Aorta (tissue), 5 donors: ENCODE measurements at places on chromosomes 6 and 20. TPM values are rescaled to one million over a fixed set of nuclear protein-coding genes. Genes with fewer than 3 reads are reported as not detected.

The FRK gene
- 9.3 TPM for total RNA-seq

- no peak for DNase-seq
Observed at GRCh38 chr6:81606965-81607381, 145.5 kb downstream of the TENT5A start.

- DNase-seq: no peak
Observed at GRCh38 chr6:124524491-124525200, 437.6 kb upstream of the RNF217 start.

- no peak for DNase-seq
Observed at GRCh38 chr6:125310994-125311649, 9.4 kb upstream of the HDDC2 start.

- peak; percentile 54 for DNase-seq
Observed at GRCh38 chr6:53484476-53485280, 60.2 kb downstream of the GCLC start.

GRCh38 chr20:38345643-38346042 is 639 bp upstream of the LBP start:
- DNase-seq: no peak

The RFX6 gene
- not detected for total RNA-seq

DNA sequence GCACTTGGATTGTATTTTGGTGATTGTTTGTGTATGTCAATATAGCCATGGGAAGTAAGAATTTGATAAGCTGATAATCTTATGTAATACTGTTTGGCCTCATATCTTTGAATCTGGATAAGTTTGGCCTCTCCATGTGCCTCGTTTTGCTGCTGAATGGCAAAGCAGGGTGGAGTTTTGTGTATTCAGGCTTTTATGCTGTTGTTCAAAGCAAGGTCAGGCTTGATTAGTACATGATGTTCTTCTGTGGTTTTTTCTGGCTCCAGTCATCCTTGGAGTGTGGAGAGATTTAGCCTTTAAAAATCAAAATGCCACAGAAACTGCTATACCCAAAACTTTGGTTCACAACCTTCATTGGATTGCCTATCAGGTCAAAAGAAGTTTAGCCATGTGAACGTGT is 728.9 kb upstream of the GJE1 start:
- no peak for DNase-seq

DNA sequence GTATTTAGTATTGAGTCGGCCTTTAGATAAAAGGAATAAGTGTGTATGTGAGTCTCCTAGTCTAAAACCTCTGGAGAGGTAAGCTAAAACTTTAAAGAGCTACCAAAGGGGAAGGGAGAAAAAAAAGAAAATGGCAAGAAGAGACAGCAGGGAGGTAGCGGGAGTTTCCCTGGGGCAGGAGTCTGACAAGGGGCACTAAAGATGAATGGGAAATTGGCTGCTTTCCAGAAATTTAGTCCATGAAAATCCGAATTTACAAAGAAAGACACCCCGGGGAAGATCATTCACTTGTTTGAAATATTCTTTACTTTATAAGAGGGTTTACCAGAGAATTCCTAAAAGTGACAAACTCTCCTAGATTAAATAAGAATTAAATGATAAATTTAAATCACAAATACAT is 19.3 kb downstream of the RMND1 start:
- no peak for DNase-seq

DNA sequence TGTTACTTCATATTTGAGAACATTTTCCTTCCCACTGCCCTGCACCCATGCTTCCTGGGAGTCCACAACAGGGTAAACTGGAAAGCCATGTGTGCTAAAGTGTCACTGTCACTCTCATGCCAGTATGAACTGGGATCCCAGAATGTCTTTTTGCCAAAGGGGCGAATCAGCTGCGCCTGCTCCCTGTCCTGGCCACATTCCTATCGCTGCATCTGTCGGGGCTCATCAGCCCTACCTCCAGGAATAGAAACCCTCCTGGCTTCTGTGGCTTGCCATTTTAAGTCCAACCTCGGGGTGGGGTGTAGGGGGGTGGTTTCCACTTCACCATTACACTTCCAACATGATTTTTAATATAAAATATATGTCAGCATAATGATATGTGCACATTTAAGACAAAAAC is 933 bp downstream of the KLHL31 start:
- no peak for DNase-seq

DNA sequence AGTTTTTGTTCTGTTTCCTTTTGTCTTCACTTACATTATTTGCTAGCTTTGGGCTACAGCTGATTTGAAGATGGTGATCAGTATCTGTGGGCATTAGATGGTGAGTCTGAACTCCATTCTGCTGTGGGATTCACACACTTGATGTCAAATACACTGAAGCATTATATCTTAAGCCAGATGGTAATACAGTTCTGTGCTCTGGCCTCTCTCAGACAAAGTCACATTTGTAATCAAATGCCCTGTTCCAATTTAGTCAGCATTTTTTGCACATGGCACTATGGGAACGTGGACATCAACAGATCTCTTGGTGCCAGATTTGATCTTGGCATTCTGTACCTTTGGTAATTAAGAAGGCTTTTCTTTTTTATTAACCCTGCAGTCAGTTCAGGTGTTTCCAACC is 56.0 kb downstream of the SASH1 start:
- DNase-seq: no peak

GRCh38 chr20:23889775-23890187 is 10.2 kb upstream of the CST5 start:
- DNase-seq: no peak

The SLC17A1 gene
- not detected for total RNA-seq

DNA sequence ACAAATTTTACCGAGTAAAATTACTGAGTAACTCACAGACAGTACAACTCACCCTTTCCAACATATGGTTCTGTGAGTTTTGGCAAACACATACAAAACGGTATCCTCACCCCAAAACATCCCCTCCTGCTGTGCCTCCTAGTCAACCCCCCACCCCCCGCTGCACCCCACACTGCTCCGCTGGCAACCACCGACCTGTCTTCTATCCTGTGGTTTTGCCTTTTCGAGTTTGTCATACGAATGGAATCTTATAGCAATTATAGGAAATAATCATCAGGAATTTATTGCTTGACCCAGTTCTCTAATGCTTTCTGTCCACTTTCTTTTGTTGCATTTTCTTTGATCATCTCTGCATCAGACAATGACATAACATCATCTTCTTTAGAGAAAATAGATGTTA is 312.3 kb downstream of the KIF16B start:
- no peak for DNase-seq

DNA sequence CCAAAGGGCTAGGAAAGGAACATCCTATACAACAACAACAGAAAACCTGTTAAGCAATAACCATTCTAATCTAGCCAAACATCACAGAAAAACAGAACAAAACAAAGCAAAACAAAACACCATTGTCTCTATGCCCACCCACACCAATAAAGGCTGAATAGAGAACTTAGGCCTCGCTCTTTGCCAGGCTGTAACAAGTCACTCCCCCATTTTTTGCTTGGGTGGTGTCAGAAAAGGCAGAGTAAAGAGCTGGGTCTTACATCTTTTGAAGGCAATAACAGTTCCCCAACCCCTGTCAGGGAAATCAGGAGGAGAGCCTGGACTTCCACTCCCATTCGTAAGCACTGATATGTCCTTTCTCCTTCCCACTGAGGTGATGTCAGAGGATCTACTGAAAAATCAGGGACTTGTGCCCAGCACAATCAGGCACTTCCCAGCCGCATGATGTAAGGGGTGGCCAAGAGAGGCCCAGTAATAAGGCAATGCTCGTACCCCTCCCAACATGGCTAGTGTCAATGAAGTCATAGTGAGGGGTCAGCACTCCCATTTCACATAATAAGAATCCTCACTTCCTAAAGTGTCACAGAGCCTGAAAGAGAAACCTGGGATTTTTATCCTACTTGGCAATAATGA is 31.0 kb downstream of the THEMIS start:
- DNase-seq: no peak

GRCh38 chr6:92708270-92708669 is 711.1 kb downstream of the EPHA7 start:
- no peak for DNase-seq

DNA sequence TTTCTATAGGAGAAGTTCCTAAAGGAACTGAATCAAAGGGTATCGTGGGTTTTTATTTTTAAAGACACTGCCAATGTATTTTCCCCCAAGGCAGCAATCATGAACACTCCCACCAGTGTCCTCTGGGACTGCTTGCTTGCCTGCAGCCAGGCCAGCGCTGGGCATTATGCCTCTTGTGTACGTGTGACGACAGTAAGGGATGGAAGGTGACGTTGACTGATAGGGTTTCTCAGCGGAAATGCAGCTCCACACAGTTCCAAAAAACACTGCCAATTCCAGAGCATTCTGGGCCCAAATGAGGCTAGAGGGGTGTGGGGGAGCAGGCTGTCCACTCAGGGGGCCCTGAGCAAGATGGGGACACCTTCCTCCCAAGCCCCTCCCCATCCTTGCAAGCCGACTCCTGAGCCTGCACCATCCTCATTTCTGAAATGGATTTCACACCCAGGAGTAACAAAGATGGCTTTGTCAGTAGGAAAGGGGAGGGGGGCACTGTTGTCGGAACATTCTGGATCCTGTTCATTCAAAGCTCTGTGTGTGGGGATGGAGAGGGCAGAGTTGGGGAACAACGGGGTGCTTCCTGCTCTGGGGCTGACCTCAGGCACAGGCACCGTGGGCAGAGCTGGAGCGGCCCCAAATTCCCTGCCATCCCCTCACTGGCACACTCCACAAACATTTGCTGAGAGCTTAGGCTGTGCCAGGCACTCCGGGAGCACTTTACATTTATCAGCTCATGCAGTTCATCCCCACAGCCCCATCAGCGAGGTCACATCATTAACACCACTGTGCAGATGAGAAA is 20.0 kb downstream of the PREX1 start:
- DNase-seq: peak; percentile 79

GRCh38 chr6:16154904-16155303 is 26.0 kb downstream of the MYLIP start:
- DNase-seq: no peak

The ZSCAN31 gene
- total RNA-seq: 8.3 TPM

- DNase-seq: no peak
Observed at GRCh38 chr6:154508573-154509375, 1.7 kb downstream of the CNKSR3 start.

The LTA gene
- total RNA-seq: not detected

GRCh38 chr6:54010340-54011276 is 100.6 kb upstream of the MLIP start:
- DNase-seq: no peak

The CCM2L gene
- total RNA-seq: 11.0 TPM

The NT5E gene
- total RNA-seq: 68.9 TPM

GRCh38 chr6:167711211-167711610 is 115.5 kb upstream of the AFDN start:
- DNase-seq: no peak

DNA sequence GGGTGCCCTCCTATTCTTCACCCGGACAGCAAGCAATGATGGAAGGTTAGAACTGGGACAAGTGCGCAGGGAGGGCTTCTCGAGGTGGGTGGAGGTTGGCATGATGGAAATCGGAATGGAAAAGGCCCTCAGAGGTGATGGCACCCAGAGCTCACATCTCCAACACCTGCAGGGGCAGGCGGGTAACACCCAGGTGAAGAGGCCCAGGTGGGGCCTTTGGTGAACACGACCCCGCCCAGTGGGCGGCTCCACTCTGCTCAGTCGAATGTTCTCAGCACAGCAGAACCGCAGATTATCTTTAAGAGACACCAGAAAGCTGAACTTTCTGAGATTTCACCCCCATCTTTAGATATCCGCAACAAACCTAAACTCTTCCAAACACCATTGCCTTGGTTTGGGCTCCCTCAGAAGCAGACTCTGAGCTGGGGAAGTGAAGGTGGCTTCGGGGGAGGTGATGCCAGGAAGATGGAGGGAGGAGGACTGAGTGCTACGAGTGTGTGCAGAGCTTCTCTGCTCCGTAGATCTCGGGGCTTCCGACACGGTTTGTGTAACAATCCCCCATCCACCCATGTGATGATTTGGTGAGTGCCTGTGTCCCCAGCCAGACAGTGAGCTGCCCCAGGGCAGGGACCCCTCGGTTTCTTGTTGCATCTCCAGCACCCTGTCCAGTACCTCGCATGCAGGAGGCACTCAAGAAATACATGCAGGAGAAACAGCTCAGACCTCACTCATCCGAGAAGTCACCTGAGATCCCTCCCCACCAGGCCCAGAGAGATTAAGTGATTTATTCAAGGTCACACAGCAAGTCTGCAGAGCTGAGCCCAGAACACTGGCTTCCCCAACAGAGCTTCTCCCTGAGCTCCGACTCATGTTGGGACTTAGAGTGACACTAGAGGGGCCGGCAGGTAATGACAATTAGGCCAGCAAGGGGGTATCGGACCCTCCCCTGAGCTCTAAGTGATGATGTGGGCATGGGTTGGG is 45.4 kb downstream of the BPIFB1 start:
- no peak for DNase-seq

GRCh38 chr6:169087443-169088041 is 166.1 kb downstream of the THBS2 start:
- no peak for DNase-seq

DNA sequence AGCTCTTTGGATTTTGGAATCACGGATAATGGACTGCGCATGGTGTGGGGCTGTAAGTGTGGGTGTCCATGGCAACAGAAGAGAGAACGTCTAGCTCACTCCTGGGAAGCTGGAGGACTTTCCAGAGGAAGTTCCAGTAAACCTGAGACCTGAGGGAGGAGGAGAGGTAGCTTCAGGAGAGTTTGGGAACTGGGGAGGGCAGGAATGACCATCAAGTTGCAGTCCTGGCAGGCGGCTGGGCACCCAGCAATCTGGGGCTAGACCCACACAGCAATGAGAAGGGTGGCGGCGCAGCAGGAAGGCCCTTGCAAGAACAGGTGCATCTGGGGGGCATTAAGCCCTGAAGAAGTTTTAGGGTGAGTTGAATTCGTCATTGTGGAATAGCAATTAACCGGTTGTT is 95.9 kb downstream of the FOXC1 start:
- no peak for DNase-seq

DNA sequence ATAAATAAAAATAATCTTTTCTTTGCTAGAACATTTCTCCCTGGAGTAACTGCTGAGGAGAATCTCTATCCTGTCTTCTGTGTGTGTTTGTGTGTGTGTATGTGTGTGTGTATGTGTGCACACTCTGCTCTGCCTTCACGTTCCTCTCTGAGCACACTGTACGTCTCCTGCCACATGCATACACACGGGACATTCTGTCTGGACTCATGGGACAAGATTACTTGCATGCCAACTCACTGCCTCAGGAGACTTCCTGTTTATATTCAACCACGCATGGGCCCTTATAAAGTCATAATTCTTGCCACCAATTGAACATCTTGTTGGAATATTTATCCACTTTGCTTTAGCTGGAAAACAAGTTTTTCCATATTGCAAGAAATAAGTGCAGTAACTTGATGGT is 930.6 kb downstream of the KIF16B start:
- no peak for DNase-seq

- no peak for DNase-seq
Observed at GRCh38 chr6:52929321-52930164, 20.0 kb upstream of the GSTA3 start.

- DNase-seq: no peak
Observed at GRCh38 chr6:148074738-148075137, 267.9 kb upstream of the SASH1 start.
